Activated naive CD4-positive, alpha-beta T cell treated with anti-CD3 and anti-CD28 coated beads, Interleukin-2, amount 50 U/mL, for 16 hours (primary cell): ENCODE measurements at places on chromosomes 11 and 22.

- no peak for DNase-seq
These were observed 48.2 kb downstream of the ST3GAL4 start for GRCh38 chr11:126403658-126404057.

- DNase-seq = no peak
These were observed 31.4 kb downstream of the NUMA1 start for GRCh38 chr11:72048766-72049460.

- DNase-seq = no peak
These were observed 107.3 kb downstream of the RPL27A start for GRCh38 chr11:8789864-8790263.

GRCh38 chr11:121555121-121555520, 102.4 kb upstream of the SORL1-AS1 start:
- no peak for DNase-seq

- no peak for DNase-seq
These were observed 12.7 kb upstream of the RGL4 start for GRCh38 chr22:23678133-23678532.
